ENCODE measurements at places on chromosomes 5 and 9.

DNA sequence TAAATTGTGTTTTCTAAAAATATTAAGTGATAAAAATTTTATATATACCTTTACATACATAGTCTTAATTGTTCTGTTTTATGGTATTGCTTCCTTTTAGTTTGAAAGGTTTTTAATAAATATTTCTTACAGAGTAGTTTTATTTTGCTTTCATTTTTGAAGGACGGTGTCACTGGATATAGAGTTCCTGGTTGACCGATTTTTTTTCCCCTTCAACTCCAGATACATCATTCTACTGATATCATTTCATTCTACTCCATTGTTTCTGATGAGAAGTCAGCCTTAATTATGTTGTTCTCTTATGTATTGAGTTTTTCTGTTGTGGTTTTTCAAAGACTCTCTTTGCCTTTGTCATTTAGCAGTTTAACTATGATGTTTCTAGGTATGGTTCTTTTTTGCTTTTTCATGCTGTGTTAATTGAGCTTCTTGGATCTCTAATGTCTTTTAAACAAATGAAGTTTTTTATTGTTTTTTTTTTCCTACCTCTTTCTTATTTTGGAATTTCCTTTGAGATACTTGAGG is 30.4 kb downstream of the MTREX start:
- DNase-seq = no peak

GRCh38 chr5:25858019-25858418 is 1180.4 kb downstream of the CDH9 start:
- no peak for DNase-seq

GRCh38 chr9:93049491-93049890 is 9.0 kb upstream of the SUSD3 start:
- DNase-seq = no peak

- peak; percentile 36 for DNase-seq
Measured at GRCh38 chr9:125241863-125242739, 958 bp upstream of the HSPA5 start.

DNA sequence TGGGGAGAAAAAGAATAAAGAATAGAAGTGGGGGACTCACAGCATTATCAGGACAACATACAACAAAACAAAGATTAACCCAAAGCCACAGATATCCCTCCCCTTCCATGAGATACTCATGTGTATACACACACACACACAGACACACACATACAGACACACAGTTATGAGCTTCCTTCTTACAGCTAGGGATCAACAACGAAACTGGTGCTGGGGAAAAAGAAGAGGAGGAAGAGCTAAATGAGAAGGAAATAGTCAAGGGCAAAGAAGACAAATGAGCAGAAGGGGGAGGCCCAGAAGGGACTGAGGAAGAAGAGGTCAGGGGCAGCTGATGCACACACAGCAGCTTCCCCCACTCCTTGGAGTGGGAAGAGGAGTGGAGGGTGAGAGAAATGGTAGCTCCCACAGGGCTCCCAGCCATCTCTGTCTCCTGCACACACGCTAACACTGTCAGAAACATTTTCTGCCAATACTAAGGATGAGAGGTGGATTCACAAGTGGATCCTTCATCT is 66.2 kb downstream of the SIL1 start:
- DNase-seq = no peak

- no peak for DNase-seq
Measured at GRCh38 chr5:172659570-172659908, 18.5 kb downstream of the NEURL1B start.

DNA sequence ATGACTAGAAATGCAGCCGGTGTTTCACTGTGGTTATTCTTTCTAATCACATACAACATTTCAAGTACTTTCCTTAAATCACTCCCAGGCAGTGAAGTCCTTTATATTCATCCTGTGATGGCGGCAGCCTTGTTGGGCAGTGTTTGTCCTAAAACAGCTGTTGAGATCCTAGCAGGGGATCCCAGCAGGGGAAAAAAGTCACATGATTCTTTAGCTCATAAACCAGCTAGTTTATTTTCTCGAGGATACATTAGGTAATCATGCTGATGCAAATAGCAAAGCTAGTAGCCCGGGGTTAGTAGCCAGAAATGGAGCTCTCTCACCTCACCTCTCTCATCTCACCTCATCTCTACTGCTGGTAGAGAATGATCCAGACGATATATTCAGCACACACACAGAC is 70.5 kb downstream of the FOXD1 start:
- DNase-seq = no peak

DNA sequence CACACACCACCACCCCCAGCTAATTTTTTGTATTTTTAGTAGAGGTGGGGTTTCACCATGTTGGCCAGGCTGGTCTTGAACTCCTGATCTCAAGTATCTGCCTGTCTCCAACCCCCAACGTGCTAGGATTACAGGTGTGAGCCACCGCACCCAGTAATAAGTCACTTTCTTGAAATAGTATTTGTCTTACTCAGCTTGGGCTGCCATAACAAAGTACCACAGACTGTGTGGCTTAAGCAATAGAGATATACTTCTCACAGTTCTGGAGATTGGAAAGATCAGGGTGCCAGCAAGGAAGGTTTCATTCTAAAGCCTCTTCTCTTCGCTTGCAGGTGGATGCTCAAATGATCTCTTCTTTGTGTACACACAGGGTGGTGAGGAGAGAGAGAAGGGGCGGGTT is 99.8 kb downstream of the ARRDC3 start:
- no peak for DNase-seq

DNA sequence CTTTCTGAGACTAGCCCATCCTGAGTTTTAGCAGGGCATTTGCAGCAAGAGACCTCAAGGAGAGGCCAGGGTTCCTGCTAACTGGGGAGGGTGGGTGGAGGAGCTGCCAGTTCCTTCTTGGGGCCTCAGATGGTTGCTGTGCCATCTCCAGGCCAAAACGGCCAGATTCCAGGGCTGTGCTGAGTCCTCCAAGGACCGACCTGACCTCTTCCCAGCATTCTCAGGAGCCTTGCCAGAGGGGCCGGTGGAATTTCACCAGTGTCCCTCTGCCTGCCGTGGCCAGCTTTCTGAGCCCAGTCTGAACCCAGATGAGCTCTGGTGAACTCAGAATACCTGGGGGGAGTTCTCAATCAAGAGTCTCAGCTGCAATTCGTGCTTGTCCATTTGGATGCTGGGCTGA is 54.3 kb downstream of the TSTD2 start:
- no peak for DNase-seq

GRCh38 chr5:111099058-111099778 is 7.1 kb downstream of the WDR36 start:
- no peak for DNase-seq

- no peak for DNase-seq
Measured at GRCh38 chr5:6419340-6419852, 29.3 kb upstream of the UBE2QL1 start.

DNA sequence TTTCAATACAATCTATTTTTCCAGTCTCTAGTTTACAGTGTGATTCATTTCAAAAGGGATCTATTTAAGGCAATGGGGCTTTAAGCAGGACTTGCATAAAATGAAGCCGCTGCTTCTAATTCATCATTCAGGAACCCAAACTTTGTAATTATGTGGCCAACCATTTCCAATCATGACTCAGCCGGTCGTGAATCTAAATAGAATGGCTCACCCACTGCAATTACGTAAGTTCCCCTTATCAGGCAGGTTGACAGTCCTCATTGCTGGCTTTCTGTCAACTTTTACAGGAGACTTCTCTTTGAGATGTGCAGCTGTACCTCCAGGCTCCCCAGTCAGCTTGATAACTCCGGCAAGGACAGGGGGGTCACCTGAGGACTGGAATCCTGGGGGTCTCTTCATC is 152.8 kb upstream of the DAP start:
- no peak for DNase-seq

DNA sequence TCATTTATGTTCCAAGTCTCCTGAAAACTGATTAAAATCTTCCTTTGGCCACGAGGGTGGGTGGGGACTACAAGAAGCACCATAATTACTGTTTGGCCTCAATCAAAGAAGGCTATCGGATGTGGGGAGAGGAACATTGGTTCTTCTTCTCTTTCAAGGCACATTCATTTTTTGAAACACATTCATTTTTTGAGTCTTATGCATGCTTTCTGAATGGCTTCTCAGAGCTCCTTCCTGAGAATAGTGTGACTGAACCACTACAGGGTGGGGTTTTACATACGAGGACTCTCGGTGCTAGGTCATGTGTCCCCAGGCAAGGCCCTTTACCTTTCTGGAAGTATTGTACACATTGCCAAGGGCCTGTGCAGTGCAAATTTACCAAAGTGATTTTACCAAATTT is 7.0 kb upstream of the GRIA1 start:
- DNase-seq = no peak

GRCh38 chr9:135045264-135045927 is 42.1 kb upstream of the OLFM1 start:
- DNase-seq = no peak

DNA sequence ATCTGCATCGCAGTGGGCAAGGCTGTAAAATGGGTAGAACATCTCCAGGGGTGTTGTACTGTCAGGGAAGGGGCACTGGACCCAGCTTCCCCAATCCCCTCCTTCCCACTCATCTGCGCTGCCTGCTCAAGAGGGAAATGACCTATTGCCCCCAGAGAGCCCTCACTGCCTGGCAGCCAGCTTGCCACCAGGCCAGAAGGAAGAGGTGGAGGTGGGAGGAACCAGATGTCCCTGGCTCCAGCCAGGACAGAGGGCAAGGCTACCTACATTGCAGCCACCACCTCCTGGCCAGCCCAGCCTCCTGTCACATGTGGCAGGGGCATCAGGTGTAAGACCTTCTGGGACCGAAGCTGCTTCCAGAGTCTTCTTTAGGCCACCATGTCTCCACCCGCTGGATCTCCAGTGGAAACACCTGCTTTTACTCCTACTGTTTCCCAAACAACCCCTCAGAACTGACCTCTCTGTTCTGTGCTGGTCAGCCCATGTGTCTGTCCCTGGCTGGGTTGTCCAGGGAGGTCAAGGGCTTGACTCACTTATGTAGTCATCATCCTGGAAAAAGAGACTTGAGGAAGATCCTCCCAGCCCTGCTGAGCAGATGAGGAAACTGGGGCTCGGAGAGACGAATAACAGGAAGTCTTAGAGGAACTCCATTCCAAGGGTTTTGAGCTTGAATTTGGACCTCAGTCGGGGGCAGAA is 42.3 kb downstream of the JADE2 start:
- no peak for DNase-seq

- DNase-seq = no peak
Measured at GRCh38 chr5:157708866-157709265, 22.4 kb upstream of the THG1L start.

DNA sequence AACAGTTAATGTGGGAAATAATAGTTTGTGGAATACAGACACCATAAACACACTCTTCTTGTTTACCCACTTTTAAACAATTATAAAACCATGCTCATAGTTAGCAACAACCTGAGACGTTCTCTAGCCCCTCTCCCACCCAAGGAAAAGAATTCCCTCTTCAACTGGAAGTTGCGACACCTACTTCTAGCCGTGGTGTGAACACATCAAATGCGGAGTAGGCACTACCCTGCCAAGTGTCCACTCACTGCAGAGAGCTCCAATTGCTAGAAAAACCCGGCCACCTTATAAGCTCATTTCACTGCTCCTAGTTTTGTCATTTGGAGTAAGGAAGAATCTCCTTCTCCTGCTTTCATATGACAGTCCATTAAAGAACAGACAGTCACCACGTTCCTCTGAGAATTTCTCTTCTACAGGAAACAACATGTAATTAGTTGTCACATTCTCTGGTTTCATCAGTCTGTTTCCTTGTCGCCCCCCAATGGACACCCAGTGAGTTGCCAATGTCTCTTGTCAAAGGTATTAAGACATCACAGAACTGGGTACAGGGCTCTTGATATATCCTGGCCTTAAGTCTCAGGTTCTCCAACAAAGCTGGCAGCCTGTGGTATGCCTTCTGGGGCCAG is 47.3 kb downstream of the PRLR start:
- DNase-seq = no peak

DNA sequence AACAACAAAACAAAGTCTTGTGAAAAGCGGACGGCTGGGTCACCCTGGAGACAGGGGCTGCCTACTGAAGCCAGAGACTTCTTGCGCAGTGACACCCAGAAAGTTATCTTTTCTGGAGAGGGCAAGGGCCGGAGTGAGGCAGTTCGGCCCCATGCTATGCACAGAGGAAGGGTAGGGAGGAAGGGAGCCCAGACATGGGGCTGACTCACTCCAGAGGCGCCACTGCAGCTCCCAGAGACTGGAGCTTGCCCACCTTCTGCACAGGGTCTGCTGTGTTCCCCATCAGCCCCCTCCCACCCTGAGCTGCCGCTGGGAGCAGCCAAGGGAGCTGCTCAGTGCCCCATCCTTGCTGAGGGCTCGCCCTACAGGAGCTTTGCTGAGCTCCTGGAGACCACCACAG is 13.3 kb downstream of the SLC6A3 start:
- no peak for DNase-seq

DNA sequence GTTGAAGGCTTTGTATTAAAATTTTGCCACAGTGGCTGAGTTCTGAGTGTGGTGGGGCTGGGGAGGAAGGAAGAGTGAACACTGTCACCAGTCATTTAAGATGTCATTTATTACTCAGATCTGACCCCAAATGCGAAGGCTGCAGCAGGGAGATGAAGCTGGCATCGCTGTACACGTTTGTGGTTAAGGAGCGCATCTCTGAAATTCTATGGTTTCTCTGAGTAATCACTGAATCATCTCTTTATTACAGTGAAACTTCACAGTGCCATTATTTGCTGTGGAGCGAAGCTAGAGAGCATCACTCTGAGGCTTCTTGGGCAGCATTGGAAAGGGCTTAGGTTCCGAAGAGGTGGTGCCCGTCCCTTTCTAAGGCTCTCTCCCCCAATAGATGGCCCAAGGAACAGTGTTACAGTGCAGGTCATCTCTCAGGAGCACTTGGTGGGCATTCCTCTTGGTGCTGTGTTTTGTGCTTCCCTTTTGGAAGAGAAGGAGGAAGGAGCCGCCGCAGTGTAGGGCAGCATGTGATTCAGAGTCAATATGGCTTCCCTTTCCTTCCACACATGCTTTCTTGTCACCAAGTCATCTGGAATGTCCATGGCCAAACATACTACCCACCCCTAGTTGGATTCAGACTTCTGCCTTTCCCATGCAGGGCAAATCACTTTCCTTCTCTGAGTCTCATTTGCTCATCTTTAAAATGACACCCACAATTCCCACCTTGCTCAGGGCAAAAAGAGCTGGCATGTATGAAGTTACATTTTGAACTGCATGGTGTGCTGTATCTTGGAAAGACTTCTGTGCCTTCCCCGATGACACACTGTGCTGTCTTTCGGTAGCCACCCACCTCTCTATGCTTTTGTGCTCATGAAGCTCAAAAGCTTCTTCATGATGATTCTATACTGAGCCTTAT is 9.3 kb upstream of the TEX48 start:
- DNase-seq = peak; percentile 40

- no peak for DNase-seq
Measured at GRCh38 chr5:160452036-160452435, 30.4 kb downstream of the PTTG1 start.

- no peak for DNase-seq
Measured at GRCh38 chr9:96158909-96159575, 142.9 kb downstream of the HSD17B3 start.

Data from T-helper 17 cell (primary cell).